ENCODE measurements at places on chromosomes 1 and 21.

GRCh38 chr21:32562426-32562825 lies 22.9 kb downstream of the TCP10L start:
- DNase-seq, result peak; percentile 78

DNA sequence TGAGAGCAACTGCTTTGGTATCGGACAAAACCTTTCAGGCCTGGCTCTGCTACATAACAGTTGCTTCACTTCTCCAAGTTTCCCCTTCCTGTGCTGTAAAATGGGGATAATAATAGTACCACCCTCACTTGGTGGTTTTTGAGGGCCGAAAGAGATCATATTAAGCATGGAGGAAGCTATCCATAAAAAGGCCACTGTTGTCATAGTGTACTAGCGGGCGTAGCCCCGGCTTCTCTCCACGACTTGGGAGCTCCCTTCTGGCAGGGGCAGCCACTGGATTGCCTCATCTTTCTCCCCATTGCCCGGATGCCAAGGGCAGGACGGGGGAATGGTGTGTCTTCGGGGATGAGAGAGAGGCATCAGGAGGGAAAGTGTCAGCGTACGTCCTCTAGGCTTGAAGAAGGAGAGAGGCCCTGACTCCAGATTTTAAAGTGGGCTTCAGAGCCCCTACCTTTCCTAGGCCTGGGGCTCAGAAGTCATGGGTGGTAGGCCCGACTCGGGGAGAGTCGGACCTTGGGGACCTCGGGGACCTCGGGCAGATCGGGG lies 548 bp upstream of the MFSD2A start:
- no peak for DNase-seq

DNA sequence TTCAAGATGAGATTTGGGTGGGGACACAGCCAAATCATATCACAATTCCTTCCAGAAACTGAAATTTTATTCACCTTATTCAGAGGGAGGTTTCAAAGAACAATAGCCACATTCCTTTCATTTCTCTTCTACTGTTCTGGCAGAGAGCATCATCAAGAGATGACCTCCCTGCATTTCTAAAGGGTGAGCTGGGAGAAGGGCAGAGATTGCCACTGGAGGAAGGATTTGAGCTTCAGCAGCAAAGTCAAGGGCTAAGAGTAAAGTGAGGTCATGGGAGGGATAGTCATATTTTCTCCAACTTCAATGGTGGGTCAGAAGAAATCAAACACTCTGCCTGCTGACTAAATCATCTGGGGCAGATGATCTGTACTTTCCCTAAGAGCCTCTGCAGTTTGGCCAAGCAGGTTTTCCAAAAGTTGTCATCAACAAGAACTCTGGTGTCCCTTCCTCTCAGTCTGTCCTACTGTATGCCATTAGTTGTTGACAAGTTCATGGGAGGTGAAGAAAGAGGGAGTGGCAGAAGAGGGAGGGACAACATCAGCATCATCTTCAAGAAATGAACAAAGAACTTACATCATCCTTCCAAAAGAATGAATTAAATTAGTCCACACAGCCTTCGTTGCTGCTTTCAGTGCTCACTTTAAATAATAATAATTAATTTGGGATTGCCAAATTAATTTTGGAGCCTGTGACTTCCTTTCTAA lies 298.3 kb downstream of the ASTN1 start:
- no peak for DNase-seq

DNA sequence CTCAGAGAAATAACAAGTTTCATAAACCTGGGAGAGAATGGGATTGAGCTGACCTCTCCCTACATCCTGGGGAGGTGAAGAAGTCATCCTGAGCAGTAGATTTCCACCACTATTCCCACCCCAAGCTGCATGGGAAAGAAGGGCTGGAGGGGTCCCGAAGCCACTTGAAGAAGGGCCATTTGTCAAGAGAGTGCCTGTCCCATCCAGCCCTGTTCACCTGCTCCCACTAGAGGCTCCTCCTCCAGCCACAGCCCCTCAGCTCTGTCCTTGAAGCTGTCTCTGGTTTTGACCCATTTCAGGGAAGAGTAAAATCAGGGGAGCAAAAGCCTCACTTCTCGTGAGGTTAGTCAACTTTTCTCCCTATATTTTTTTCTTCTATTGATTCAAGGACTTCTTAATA lies 155.8 kb upstream of the DNAH14 start:
- DNase-seq, result no peak

- DNase-seq, result no peak
These were observed 10.2 kb downstream of the MAP7D1 start for GRCh38 chr1:36166136-36166535.

- DNase-seq, result no peak
These were observed 143.1 kb downstream of the PHTF1 start for GRCh38 chr1:113616156-113616555.

DNA sequence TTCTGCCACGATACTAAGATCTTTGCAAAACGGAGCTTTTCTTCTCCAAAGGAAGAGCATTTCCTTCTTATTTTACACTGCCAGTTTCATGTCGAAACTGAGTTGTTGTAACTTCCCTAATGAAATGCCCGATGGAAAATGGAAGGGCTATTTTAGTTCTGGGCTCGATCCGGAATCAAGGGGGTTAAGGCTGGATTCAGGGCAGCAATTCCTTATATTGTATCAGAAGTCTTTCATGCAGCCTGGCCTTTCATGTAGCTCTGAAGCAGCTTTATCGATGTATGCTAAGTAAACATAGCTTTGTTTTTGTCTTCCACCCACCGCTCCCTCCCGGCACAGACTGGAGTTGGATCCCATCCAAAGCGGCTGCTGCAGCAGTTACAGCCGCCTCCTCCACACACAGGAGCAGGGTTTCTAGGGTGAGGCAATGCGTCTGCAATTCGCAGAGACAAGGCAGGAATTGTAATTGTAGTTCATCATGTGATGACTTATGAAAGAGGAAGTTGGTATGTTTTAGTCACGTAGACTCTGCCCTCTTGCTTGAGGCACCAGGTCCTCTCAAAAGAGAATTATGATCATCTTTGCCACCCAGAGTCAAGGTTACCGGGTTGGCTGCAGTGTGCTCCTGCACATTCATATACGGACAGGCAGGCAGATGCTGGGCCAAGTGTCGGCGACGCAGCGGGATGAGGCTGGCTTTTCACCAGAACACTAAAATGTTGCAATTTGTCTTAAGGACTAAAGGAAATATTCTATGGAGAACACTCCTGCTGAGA lies 2.6 kb upstream of the IRF2BP2 start:
- DNase-seq, result peak; percentile 97

DNA sequence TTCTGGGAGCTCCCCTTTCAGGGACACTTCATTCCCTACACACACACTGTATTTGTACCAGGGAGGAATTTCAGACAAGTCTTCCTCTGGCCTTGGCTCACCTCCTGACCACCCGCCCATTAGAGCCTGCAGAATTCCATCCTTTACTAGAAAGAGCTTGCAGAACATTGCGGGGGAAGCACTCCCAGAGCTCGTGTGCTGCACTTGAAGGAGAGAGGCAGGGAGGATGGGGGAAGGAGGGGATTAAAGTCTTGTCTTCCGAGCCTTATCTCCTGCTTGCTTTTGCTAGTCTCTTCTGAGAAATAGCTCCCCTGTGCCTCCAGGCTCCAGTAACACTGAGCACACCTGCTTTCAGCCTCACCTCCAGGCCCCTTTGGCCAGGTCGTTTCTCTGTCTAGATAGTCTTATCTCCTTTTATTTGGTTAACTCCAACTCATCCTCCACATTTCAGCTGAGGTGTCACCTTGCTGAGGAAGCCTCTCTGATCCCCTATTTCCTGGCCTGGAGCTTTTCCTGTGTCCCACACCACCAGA lies 62.0 kb downstream of the PCNX2 start:
- no peak for DNase-seq
